RPMI7951 (cell line): ENCODE measurements at places on chromosomes 5 and 9. TPM values are rescaled to one million over a fixed set of nuclear protein-coding genes. Genes with fewer than 3 reads are reported as not detected.

GRCh38 chr9:114669961-114670360 is 12.0 kb downstream of the TEX48 start:
- DNase-seq, result no peak

- DNase-seq, result no peak
These were observed 2.0 kb downstream of the ADCY2 start for GRCh38 chr5:7397937-7398336.

GRCh38 chr5:168897387-168898122 is 318.4 kb upstream of the PANK3 start:
- DNase-seq, result no peak

GRCh38 chr5:102223542-102224477 is 72.3 kb downstream of the SLCO4C1 start:
- DNase-seq, result peak; percentile 34

The ANKH gene
- total RNA-seq, result 57.0 and 70.5 TPM in 2 replicates

- DNase-seq, result no peak
These were observed 67.3 kb downstream of the COMMD10 start for GRCh38 chr5:116152169-116152568.

- peak; percentile 4 for DNase-seq
These were observed 59.1 kb upstream of the SH3GL2 start for GRCh38 chr9:17519761-17520160.

GRCh38 chr9:134054891-134055811 is 12.7 kb downstream of the BRD3 start:
- DNase-seq, result no peak

- DNase-seq, result peak; percentile 50
These were observed at the start of gene PTCH1 for GRCh38 chr9:95516734-95517558. Gene PTCH1 (minus strand): TSS chr9:95516971.

The PTTG1 gene
- total RNA-seq, result 1,242 and 1,282 TPM in 2 replicates

DNA sequence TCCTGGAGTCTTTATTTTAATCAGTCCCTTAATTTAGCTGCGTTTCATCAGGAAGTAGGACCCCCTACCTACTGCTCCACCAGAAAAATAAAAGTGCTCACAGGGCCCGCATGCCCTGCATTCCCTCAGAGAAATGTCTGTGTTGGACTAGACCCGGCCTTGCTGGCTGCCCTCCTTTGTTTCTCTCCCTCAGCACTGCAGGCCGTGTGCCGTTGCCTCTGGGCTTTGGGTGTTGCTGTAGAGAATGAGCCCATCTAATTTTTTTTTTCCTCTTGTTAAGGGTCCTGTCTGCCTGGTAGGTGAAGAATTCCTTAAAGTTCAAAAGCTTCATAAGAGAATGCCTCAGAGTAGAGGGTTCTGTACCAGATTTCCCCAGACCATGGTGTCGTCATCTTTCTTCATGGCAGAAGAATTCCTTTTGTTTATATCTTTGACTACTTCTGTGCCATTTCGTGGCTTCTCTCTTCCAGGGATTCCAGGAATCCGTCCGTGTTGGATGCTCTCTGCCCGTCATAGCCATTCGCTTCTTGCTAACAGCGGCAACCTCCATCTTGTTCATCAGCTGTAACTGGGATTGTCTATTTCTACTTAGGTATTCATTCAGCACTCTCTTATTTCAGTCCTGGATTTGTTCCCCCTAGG is 49.8 kb upstream of the ANGPTL2 start:
- no peak for DNase-seq

DNA sequence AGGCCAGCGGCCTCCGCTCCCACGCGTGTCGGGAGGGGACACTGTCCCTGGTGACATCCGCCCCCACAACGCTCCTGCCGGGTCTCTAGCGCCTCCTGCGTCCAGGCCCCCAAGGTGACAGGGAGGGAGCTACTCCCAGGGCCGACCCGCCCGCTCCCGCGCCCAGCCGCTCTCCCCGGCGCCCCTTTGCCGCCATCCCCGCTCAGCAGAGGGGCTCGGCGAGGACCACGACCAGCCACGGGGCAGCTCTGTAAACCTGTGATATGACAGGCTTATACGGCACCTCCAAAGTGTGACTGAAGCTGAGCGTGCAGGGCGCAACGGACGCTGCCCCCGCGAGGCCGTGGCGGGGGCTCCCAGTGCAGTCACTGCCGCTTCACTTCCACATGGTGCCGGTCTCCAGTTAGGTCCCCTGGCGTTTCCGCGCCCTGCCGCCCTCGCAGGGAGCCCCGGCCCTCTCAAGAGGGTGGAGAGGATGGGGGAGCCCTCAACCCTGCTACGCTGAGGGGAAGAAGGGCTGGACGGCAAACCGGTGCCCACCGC is 978 bp upstream of the ADCY2 start:
- DNase-seq, result no peak

GRCh38 chr5:32100230-32100629 is 73.9 kb downstream of the GOLPH3 start:
- no peak for DNase-seq

- no peak for DNase-seq
These were observed 80.5 kb downstream of the SH3RF2 start for GRCh38 chr5:146016764-146017484.

The GPR150 gene
- 0.10 TPM in 1 of 2 replicates, not detected in the other for total RNA-seq

The GLDC gene
- total RNA-seq, result 2.0 and 2.4 TPM in 2 replicates
